ENCODE measurements at places on chromosomes 16 and 17. TPM values are rescaled to one million over a fixed set of nuclear protein-coding genes. Genes with fewer than 3 reads are reported as not detected.

TOX3 gene
- 15.7 TPM for total RNA-seq

DVL2 gene
- 52.5 TPM for total RNA-seq

PRR15L gene
- total RNA-seq = not detected

ANKS4B gene
- 0.36 TPM for total RNA-seq

KRT14 gene
- not detected for total RNA-seq

TRIM72 gene
- 0.64 TPM for total RNA-seq

CDH5 gene
- total RNA-seq = 13.4 TPM

All from cerebellum (tissue), 4 donors.